ENCODE measurements at places on chromosomes 12 and 14.

DNA sequence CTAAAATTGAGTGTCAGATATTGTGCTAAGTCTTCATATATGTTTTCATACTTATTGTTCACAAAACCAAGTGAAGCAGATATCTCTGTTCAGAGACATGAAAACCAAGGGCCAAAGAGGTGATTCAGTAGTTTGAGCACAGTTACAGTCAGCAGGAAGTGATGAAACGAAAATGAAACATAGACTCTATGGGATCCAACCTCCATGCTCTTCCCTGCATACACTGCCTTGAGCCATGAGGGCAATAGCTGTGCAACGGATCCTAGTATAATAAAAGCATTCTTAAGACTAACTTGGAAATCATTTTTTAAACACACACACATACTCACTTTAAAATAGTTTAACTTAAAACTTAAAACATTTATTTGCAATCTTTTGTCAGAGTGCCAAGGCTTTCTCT lies 27.9 kb downstream of the ESR2 start:
- no peak for DNase-seq

GRCh38 chr12:81080431-81080983 lies 2.6 kb downstream of the ACSS3 start:
- no peak for DNase-seq

DNA sequence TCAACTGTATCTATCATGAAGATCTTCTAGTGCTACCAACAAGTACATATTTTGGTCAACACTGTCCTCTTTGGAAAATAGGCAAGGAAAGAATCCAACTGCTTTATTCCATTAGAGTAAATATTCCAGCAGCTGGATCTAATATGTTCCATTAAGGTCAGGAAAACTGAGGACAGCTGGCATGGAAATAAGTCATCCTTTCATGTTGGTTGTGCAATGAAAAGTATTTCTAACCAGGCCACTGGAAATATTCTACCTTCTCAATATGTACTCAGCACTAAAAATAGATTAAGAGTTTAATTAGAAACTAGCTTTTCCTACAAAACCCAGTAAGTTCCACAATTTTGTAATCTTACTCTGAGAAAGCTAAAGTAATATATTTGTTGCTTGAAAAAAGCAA lies 19.6 kb downstream of the HIGD1C start:
- DNase-seq = no peak

DNA sequence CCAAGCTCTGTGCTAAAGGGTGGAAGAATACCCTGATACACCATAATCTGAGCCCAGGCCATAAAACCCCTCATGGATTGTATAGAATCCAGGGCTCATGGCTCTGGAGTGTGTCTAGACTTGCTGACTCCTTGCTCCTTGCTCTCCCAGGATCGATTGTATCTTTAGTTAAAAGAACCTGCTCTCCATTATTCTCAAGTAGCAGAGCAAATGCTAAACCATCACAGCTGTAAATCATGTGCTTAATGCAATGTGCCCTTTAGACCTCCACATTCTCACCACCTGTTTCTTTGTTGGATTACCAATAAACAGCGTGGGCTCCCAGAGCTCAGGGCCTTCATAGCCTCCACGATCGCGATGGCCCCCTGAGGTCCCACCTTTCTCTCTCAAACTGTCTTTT lies 411.6 kb upstream of the FBXO33 start:
- no peak for DNase-seq

DNA sequence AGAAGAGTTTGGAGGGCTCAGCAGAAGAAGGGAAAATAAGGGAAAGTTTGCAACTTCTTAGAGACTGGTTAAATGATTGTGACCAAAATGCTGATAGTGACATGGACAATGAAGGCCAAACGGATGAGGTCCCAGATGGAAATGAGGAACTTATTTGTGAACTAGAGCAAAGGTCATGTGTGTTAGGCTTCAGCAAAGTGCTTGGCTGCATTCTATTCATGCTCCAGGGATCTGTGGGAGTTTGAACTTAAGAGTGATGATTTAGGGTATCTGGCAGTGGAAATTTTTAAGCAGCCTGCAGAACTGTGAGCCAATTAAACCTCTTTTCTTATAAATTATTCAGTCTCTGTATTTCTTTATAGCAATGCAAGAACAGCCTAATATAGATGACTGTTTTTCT lies 88.9 kb upstream of the ARHGAP5 start:
- no peak for DNase-seq

DNA sequence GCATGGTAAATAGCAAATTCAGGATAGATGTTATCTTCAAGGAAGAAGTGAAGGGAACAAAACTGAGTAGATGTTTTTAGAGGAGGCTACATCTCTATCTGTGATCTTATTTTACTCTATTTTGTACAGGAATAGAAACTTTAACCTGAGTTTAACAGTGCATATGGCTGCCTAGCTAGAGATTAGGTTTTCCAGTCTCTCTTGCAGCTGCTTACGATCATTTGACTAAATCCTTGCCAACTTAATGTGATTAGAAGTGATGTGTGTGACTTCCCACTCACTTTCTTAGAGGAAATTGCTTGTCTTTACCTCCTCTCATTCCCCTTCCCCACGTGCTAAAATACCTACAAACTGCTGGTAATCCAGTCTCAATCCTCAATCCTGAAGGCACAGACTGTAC lies 26.5 kb upstream of the SLC15A5 start:
- no peak for DNase-seq

DNA sequence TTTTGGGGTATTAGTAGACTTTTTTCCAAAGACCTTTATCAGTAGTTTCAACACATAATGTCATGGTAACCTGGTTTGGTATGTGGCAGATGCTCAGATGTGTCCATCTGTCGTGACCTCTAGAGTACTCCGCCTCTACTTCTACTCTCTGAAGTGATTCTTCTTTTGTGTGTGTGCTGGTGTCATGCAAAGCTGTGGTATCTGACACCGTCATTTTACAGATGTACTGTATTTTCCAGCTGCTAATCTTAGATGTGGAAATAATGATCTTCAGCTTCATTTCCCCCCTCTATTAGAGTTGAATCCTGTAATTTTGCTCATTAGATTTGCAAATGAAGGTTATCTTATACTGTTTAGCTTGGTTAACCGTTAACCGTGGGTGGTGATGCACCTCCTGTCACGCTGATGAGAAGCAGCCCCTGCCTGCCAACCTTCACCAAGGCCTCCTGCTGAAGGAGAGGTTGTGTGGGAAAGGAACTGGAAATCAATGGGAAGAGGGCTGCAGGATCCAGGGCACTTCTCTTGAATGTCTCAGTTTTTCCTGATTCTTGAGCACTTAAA lies 222.4 kb upstream of the AMIGO2 start:
- DNase-seq = no peak

DNA sequence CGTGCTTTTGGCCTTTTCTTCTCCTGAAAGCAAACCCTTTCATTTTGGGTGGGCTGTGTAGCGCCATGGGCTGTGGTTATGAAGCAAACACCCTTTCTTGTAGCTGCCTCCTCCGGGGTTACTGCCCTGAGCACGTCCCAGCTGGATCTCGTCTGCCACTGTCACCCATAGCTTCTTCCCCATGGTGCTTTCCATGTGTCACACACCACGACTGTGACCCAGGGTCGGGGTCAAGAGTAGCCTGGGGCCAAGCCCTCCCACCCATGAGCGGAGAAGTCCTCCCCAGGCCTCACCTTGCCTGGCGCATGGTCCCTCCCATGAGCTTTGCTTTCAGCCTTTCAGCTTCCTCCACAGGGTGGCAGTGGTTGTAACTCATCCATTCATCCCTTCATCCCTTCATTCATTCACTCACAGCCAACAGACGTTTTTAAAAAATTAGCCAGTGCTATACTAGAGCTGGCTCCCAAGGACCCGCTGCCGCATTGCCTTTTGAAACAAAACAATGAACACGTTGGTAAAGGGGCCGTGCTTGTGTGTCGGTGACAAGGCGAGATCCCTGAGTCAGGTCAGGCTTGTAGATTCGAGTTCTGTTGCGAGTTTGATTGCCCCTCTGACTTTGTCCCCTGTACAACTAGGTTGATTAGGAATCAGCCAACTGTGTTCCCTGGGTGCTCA lies 29.5 kb downstream of the MEG3 start:
- no peak for DNase-seq

DNA sequence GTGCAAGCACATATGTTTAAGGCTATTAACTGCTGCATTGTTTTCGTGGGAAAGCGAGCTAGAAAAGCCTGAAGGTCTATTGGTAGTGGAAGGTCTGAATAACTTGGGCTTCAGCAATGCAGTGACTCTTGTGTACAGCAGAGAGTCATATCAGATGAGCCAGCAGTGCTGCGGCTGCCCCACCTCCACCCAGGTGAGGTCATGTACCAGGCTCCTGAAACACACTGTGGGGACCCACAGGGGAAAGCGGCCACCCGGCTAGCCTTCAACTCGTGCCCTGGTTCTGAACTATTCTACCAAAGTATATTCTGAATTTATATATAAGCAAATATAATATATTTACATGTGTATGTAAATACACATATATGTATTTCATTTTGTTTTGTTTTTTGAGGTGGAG lies 12.7 kb upstream of the RAN start:
- no peak for DNase-seq

- DNase-seq = no peak
These were observed 11.3 kb downstream of the HNF1A start for GRCh38 chr12:120989687-120990086.
